Tibial nerve (tissue), 4 donors: ENCODE measurements at places on chromosomes 1 and 21.

DNA sequence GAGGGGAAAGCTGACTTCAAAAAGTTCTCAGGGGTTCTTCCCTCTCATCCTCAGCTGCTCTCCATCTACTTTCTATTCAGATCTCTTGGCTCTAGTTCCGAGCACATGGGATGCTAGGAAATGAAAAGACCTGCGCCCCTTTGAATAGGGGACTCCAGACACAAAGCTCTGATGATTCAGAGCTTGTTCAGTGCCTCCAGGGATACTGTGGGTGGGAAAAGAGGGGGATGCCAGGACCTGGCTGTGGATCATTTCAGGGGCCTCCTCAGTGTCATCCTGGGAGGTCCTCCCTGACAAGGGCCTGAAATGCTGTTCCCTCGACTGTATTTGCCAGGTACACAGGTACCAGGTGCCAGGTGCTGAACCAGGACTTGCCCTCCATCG lies 943 bp upstream of the KIAA0040 start:
- no peak for DNase-seq

- DNase-seq, result no peak
Measured at GRCh38 chr1:18948048-18948912, 8.2 kb downstream of the IFFO2 start.

GRCh38 chr1:9233241-9233941 lies 1.2 kb upstream of the H6PD start:
- peak; percentile 83 for DNase-seq

GRCh38 chr1:42282024-42282579 lies 52.9 kb downstream of the FOXJ3 start:
- no peak for DNase-seq

DNA sequence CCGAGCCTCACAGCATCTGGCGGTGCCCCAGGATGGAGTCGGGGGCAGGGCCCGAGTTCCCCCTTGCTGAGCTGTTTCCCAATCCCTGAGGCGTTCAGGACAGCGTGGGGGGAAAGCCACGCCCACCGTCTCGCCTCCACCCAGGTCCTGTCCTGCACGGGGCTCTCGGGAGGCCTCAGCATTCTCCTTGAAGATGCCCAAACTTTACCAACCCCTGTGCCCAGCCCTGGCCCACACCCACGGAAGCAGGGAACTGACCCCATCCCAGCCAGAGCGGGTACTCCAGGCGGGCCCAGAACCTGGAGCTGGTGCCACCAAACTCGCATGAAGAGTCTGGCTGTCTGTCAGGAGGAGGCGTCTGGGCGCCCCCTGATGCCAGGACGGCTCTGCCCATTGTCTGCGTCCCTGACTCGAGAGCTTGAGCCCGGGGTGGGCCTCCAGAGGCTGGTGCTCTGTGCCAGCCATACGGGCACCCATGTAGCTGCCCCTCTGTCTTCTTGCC lies 35.3 kb upstream of the POFUT2 start:
- no peak for DNase-seq

GRCh38 chr1:27592232-27592930 lies 11.6 kb downstream of the AHDC1 start:
- DNase-seq, result no peak

DNA sequence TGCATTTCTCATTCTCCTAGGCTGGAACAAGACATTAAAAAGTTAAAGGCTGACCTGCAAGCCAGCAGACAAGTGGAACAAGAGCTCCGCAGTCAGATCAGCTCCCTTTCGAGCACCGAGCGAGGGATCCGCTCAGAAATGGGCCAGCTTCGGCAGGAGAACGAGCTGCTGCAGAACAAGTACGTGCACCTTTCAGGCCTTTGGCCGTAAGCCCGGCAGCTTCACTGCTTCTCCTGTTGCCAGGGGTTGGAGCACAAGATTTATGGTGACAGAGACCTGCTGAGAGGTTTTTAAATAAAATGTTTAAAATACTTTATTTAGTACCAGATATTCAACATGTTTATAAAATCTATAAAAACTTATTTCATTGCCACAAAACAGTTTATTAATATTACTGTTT lies 53.4 kb downstream of the MACO1 start:
- DNase-seq, result no peak

- no peak for DNase-seq
Measured at GRCh38 chr1:61332796-61333195, 250.4 kb downstream of the NFIA start.

DNA sequence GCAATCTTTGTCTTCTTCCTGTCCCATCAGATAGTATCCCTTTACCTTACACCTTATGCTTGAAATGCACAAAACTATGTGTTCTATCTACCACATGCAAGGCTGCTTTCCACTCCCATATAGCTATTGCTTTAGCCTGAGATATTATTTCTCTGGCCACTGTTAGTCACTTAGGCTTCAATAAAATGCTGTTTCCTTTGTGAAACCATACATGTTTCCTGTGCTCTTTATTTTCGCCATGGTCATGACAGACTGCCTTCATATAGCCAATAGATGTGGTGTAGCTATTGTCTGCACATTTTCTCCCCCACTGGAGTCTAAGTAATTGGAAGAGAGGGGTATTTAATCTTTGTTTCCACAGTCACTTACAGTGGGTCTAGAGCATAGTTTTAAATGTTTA lies 108.4 kb downstream of the GREM2 start:
- no peak for DNase-seq

DNA sequence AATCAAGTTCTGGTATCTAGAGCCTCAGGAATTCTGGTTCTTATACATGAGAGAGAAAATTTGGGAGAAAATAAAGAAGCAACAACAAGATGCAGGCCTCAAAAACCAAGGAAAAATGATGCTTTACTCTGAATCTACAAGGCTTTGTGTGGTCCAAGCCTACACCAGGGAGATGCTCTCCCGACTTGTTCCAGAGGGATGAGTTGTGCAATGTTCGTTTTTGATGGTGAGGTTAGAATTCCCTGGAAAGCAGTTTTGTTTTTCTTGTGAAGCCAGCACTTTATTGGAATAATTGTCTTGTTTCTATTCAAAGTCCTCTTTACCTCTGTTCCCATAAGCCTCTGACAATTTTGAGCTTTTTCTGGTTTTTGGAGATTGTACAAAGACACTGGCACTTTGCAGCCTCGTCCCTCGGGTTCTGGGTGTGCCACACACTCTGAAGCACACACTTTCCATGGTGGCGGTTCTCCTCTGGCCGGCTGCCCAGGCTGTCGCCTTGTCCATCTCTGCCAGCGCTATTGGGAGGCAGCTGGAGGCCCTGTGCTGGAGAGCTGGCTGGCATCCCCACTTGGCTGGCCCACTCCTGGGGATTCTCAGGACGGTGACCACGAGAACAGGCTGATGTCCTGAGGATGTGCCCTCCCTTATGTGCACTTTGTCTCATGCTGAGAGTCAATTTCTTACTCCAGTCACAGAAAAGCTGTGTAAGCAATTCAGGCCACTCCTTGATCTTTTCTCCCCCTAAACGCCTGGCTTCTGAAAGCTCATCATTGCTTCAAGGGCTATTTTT lies 70.2 kb downstream of the EDEM3 start:
- DNase-seq, result no peak

- peak; percentile 98 for DNase-seq
Measured at GRCh38 chr1:18902523-18903290, at the start of gene ALDH4A1. TSS of gene ALDH4A1 (minus strand) at chr1:18902555. CDS start at chr1:18902523, 32 bp downstream.

DNA sequence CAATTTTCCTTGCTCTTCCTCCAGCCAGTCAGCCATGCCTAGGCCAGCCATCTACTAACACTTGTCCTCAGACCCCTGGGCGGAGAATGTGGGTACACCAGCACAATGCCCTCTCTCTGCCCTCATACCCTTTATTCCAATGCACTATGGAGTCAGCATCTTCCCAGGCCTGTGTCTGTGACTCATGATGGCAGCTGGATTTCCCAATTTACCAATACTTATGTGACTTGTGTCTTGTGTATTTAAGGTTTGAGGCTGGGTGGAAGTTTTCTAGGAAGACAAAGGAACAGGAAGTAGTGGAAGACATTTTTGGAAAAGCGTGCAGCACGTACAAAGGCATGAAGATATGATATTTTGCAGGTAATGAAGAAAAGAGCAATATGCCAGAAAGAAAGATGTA lies 114.3 kb downstream of the NMNAT2 start:
- no peak for DNase-seq
